AG04450 (cell line): ENCODE measurements at places on chromosomes 4 and X. TPM values are rescaled to one million over a fixed set of nuclear protein-coding genes. Genes with fewer than 3 reads are reported as not detected.

The SPRY1 gene
- polyA plus RNA-seq, result 6.2 and 6.6 TPM in 2 replicates

The FAM9C gene
- 0.04 TPM in 1 of 2 replicates, not detected in the other for polyA plus RNA-seq

The TMEM192 gene
- 15.3 and 15.8 TPM in 2 replicates for polyA plus RNA-seq

The TACR3 gene
- not detected in 2 replicates for polyA plus RNA-seq

DNA sequence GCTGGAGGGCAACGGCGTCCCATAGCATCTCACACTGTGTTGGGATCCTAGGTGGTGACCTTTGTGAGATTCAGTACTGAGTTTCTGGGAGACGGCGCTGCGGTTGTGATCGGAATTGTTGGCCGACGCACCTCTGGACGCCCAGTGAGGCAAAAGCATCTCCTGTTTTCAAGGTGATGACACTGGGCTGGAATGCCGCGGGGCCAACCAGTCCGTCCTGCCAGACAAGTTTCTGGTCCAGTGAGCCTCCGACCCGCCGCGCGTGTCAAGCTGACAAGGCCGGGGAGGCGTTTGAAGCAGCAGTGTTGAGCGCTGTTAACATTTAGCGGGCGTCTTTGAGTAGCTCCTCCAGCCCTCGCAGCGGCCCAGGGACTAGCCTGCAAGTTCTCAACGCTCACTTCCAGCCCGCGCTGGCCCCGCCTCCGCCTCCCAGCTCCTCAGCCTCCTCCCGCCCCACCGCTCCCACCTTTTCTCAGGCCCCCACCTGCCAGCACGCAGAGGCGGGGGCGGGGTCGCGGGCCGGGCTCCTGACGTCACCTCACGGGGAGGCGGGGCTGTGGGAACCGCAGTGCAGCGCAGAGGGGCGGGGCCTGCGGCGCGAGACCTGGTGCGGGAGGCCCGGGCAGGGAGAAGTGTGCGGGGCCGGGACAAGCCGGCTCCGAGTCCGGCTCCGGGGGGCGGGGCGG lies 482 bp upstream of the CDS1 start:
- DNase-seq, result no peak

- DNase-seq, result peak; percentile 84
These were observed 19.7 kb downstream of the MAEA start for GRCh38 chr4:1309261-1310010.

DNA sequence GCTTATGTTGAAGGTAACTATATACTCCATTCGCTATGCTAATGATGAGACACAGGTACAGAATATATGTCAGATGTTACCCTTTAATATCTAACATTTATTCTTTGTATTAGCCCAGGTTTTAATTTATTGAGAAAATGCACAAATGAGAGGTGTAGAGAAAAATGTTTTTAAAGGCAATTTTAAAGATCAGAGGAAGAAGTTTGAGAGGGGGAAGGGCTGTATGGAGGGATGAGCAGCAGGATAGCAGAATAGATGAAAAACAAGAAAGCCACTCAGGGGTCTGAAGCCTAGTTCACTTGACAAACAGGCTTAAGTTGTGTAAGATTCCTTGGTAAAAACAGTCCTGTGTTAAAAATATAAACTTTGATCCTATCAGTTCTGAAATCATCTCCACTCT lies 3.7 kb downstream of the MAB21L2 start:
- DNase-seq, result no peak

DNA sequence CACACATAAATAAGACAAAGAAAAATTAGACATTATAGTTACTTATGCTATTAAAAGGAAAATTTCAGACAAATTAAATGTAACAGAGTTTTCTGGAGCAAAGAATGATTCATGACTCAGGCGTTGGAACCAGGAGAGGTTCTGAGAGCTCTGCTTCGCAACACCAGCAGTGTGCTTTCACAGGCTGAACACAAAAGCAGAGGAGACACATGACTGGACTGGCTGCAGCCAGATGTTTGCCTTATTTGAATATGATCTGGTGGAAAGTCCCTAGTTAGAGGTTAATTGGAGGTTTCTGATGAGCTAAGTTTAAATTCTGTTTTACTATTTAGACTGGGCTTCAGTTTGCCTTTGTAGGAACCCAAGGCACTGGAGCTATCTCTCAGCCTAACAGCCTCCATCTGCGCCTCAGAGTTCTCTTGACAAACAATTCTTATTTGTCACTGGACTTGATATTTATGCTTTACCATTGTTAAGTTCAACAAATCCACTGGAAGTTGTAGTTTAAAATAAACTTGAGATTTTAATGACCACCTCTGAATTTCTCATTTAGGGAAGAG lies 16.2 kb downstream of the BOD1L1 start:
- peak; percentile 45 for DNase-seq
